Fibroblast of skin of left biceps (primary cell): ENCODE measurements at places on chromosomes 5 and 9.
A peak's percentile ranks its signal among the peaks of the same experiment; 100 is the strongest.

DNA sequence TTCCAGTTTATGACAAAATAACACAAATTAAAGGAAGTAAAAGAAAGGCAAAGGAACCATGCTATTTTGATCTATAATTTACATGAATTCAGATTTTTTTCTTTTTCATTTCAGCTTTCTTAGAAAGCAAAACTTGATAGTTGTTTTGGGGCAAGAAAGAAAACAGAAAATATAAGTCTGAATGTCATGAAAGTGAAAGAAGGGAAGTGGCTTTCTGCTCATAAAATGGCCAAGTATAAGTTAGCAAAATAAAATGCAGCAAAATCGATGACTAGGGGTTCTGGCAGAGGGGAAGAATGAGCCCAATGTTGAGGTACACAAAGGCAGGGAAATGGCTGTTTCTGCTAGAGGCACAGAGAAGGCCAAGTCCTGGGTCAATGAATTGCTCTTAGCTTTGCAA, 3.0 kb upstream of the IFNW1 start:
- no peak for DNase-seq

GRCh38 chr5:162672061-162672460, 604.5 kb downstream of the GABRG2 start:
- DNase-seq, result no peak

- no peak for DNase-seq
These were observed 11.4 kb upstream of the PRUNE2 start for GRCh38 chr9:76917299-76917698.

DNA sequence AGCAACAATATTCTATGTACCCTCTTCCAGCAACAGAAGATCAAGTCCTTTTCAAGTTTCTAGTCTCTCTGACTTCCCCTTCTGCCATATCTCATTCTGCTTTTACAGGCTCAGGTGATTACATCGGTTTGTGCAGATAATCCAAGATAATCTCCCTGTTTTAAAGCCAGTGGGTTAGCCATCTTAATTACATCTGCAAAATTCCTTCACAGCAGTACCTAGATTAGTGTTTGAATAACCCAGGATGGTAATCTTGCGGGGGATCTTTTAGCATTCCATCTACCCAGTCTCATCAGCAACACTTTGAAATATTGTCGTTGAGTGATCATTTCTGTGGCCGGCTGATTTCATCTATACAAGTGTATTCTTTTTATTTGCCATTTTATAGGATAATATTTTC, 130.2 kb downstream of the GHR start:
- DNase-seq, result no peak

GRCh38 chr5:40988746-40989510, 79.6 kb downstream of the C7 start:
- DNase-seq, result no peak

DNA sequence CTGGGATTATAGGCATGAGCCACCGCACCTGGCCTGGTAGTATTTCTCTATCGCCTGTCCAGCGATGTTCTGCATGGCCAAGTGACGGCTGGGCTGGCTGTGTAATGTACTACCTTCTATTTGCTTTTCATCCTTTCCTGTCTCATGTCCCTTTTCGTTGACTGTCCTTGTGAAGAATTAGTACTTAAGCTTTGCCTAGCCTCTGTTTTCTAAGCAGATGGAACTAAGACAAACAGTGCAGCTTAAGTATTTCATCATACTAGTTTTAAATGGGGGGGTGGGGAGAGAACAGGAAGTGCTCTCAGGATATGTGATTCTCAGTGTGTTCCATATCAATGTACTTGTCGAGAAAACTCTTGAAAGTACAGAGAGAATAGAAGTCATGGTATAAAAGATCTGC, 31.7 kb upstream of the CCL21 start:
- no peak for DNase-seq

DNA sequence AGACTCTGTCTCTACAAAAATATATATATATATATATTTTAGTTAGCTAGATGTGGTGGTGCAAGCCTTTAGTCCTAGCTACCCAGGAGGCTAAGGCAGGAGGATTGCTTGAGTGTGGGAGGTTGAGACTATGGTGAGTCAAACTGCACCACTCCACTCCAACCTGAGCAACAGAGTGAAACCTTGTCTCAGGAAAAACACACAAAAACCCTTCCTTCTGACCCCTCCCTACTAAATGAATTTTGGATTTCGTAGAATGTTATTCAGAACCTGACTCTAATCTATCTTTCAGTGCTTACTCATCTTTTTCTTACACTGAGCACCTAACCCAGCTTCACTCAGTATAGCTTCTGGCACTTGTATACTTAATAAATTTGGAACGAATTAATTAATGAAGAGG, 35.2 kb upstream of the IL7R start:
- DNase-seq, result no peak

GRCh38 chr9:33138768-33139167, 28.4 kb downstream of the B4GALT1 start:
- no peak for DNase-seq

- peak; percentile 100 for DNase-seq
These were observed 8.1 kb upstream of the RAD23B start for GRCh38 chr9:107274953-107275422.

- DNase-seq, result no peak
These were observed 50.2 kb upstream of the FSTL4 start for GRCh38 chr5:133662578-133662977.

- no peak for DNase-seq
These were observed 6.0 kb downstream of the KIF2A start for GRCh38 chr5:62312036-62312435.

DNA sequence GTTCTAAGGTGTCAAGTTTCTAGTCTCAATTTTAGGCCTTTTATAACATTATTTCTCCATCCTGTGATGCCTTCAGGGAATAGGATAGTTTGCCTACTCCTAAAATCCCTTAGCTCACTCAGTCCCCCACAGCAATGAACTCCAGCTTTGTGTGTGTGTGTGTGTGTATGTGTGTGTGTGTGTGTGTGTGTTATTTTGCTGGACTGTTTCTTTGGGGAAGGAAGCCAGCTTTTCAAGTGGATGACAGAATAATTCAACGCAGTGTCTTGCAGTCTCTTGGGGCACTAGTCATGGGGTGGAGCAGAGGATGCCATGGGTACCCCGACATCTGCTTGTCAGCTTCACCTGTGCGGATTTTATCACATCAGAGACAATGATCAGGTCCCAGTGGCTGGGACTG, 262.8 kb upstream of the DAPK1 start:
- DNase-seq, result no peak

DNA sequence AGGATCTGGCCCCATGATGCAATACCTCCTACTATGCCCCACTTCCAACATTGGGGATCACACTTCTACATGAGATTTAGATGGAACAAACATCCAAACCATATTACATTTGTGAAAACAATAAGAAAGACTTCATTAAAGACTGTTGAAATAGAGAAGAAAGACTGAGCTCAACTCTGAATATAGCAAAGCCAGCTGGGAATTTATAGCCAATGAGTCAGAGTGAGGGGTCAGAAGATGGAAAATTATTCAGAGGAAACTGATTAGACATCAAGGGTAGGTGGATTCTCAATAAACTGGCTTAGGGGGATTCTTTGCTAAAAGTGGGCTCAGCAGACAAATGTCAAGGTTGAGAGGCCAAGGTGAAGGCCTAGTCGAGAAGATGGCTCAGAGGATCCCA, 25.6 kb downstream of the BTF3 start:
- no peak for DNase-seq

DNA sequence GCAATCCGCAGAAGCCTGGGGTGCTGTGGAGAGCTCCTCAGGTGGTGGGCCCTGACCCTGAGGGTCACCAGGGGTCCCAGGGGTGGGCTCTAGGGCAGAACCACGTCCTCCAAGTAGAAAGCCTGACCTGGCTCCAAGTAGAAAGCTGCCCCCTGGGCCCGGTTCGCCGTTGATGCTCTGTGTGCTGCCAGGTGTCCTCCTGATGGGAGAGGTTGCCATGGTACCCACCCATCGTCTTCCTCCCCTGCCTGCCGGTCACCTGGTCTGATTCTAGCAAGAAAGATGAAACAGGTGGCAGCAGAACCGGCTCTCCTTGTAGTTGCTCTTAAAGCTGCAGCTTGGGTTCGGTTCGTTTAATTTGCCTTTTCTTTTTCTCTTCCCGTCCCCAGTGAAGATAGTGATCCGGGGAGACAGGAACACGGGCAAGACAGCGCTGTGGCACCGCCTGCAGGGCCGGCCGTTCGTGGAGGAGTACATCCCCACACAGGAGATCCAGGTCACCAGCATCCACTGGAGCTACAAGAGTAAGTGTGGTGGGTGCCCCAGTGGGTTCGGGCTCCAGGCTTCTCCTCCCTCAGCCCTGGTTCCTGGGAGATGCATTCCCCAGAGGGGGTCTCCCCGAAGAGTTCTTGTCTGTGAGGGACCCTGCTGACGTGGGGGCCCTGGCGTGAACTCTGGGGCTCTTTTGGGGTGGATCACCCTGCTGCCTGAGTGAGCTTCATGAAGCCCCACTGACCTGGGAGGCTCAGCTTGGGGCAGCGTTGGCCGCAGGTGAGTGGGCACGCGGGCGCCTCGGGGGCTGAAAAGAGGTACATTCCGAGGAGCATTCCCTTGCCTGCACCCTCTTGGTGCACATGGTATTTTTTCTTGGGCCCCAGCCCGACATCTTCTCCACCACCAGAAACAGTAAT, 15.6 kb downstream of the RABL6 start:
- DNase-seq, result no peak

- no peak for DNase-seq
These were observed 54.5 kb upstream of the TGFBR1 start for GRCh38 chr9:99050292-99050911.

GRCh38 chr5:120779674-120780073, 315.6 kb downstream of the PRR16 start:
- DNase-seq, result no peak

DNA sequence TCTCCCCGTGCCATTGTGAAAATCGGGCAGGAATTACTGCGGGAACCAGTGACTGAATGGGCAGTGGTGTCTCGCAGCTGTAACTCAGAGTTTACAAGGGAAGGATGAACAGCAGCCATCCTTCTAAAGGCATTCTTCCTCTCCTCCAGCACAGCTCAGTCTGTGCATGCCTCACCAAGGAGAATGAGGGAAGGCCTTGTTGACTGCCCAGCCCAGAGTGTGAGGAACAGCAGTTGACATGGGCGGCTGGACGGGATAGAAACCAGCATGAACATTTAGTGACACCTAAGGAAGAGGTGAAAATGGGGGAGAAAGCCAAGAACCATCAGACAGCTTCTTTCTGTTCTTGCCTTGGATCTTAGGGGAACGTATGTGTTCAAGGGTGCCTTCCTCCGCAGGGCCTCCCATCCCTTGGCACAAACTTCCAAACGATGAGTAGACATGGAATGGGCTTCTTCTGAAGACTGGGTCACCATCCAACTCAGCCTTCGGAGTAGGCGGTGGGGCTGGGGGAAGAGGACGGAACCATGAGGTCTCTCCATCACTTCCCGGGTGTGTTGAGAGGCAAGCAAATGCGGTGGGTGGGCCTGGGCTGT, 887 bp upstream of the PDE8B start:
- no peak for DNase-seq

GRCh38 chr5:98557916-98558315, 215.5 kb upstream of the RGMB start:
- DNase-seq, result no peak

DNA sequence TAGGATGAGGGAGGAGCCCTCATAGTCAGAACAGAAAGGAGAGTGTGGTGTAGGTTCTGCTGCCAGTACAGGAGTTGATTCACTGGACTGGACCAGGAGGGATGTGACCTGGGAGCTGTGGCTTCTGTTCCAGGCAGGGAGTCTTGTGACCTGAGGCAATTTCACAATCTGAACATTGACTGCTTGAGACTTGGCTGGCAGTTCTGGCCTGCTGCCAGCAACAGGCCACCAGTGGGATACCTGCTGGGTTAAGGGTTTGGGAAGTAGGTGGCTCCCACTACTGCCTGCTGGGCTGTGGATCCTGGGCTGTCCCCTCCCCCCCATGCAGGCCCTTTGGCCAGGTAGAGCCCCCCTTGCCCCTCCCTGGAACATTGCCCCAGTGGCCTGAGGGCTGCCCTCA, 268.6 kb upstream of the ARRDC3 start:
- DNase-seq, result no peak

GRCh38 chr5:149160291-149160787, 19.0 kb downstream of the ABLIM3 start:
- DNase-seq, result no peak

GRCh38 chr5:35045280-35045679, 2.5 kb downstream of the AGXT2 start:
- DNase-seq, result no peak

- no peak for DNase-seq
These were observed 192.7 kb downstream of the FANCC start for GRCh38 chr9:95124582-95125367.

GRCh38 chr5:125612776-125613175, 810.4 kb upstream of the GRAMD2B start:
- no peak for DNase-seq

- DNase-seq, result peak; percentile 22
These were observed 63.5 kb upstream of the BARX1 start for GRCh38 chr9:94018628-94019027.

- DNase-seq, result no peak
These were observed 1997.7 kb downstream of the MAT2B start for GRCh38 chr5:165502893-165503691.

DNA sequence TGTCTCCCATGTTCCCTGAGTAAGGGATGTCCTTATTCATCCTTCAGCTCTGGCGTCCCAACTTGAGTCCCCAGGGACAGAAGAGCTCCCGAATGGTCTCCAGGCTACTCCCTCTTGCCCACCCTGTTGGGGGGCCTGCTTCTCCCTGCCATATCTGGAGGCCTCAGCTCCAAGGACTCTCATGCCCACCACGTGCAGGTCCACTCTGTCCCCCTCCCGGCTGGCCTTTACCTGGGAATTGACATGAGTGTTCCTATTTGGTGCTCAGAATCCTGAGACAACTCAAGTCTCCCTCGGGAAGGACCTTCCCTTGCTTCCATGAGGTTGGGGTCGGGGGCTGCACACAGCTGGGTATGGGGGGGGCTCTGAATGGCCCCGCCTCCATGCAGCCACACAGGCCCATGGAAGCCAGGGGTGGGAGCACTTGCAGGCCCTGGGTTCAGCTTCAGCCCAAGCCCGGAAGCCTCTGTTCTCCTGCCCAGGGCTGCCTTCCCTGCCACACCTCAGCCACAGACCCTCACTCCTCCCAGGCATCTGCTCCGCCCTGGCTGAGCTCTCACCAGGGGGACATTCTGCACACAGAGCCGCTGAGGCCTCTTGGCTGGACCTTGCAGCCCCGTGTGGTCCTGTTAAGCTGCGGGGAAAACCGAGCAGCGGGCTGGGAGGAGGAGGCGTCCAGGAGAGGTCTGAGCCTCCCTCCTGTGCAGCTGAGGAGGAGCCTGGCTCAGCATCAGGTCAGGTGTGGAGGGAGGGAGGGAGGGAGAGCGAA, 121.9 kb downstream of the PHF2 start:
- no peak for DNase-seq

- DNase-seq, result no peak
These were observed 328.2 kb downstream of the TUSC1 start for GRCh38 chr9:25350011-25350410.

DNA sequence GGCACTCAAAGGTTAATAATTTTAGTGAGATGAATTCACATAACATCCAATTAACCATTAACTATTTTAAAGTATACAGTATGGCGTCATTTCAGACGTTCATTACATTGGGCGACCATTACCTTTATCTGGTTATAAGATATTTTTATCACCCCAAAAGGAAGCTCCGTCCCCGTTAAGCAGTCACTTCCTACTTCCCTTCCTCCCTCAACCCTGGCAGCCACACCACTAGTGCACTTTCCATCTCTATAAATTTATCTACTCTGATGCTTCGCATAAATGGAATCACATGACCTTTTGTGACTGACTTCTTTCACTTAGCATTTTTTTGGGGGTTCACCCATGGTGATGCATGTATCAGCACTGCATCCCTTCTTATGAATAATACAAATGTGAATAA, 168.3 kb upstream of the PUM3 start:
- DNase-seq, result no peak
